ENCODE measurements at places on chromosomes 5 and 9. TPM values are rescaled to one million over a fixed set of nuclear protein-coding genes. Genes with fewer than 3 reads are reported as not detected.

GRCh38 chr9:117120061-117120460, 294.8 kb downstream of the ASTN2 start:
- no peak for DNase-seq

The EDIL3 gene
- total RNA-seq = 6.6 TPM

DNA sequence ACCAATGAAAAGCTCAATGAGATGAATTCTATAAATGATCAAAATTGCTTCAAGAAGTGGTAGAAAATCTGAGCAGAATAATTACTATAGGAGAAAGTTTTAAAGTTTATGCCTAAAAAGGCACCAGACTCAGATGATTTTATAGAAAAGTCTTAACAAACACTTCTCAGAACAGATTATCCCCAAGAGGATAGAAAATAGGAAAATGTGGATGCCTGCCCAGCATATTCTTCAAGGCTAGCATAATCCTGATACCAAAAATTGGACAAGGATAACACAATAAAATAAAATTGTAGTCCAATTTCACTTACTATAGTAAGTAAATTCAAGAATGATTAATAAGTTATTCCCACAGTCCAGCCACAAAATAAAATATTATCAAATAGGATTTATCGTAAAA, 397.0 kb downstream of the NR2F1-AS1 start:
- DNase-seq = no peak

- DNase-seq = no peak
Measured at GRCh38 chr5:676699-677076, 16.5 kb downstream of the TPPP start.

- no peak for DNase-seq
Measured at GRCh38 chr5:124986667-124987066, 240.2 kb upstream of the ZNF608 start.

The S100Z gene
- total RNA-seq = not detected

The ENTPD2 gene
- not detected for total RNA-seq

GRCh38 chr5:3029396-3029795, 277.9 kb upstream of the IRX2 start:
- DNase-seq = no peak

DNA sequence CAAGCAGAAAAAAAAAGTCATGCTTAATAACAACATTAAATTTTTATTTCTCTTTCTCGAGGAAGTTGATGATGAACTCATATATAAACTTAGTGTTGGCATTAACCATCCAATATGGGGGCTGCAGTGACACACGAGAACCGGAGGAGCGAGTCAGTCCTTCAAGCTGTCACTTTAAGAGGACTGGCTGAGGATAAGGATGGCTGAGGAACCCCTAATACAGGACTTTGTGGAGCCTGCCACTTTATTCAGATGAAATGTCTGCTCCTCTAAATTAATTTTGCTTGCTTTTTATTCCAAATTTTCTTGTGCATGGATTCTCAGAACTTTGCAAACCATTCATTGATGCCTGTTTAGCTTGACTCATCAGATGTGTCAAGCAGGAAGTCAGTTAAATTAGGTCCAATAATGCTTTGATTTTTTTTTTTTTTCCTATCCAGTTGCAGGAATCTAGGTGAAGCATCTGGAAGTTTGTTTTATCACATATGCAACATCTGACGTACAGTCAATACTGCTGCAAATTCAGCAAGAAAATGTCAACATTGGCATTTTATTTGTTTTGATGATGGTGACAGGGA, 144.2 kb upstream of the COL5A1 start:
- DNase-seq = no peak

Measured in A673 (cell line).